ENCODE measurements at places on chromosomes 6 and 20.

DNA sequence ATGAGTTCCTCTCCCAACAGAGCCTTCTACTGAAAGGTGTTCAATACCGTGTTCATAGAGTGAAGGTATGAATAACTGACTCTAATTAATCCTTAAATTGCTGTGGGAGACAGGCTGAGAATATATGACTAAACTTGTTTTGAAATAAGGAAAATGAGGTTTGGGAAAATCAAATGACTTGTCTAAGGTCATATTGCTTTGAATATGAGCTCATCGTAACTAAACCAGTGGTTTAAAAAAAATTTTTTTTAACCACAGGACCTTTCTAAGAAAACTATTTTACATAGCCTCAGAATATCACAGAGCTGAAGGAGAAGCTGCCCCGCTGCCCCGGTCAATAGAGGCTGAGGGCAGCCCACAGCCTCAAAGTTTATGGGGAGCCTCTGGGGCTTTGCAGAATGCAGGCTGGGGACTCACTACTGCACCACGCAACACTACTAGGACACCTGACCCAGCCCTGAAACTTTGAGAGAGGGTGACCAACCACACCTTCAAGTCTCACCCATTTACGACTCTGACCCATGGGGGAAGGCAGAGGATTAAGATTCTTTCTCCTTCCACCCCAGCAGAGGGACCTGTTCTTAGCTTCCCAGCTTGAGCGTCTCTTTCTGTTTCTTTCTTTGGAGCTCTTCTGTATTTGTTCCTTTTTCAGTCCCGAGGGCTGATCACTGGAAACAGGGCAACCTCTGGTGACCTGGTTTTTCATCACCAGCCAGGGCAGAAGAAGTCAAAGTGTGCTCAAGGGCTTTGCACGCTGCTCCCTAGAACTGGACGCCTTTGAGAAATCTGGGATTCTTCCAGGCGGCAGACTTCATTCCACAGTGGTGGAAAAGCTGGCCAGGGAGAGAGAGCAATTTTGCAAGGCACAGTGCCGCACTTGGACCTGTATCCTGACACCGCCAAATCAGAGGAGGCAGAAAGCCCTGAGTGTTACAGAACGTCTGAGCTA, 220.2 kb downstream of the ATXN1 start:
- no peak for DNase-seq

DNA sequence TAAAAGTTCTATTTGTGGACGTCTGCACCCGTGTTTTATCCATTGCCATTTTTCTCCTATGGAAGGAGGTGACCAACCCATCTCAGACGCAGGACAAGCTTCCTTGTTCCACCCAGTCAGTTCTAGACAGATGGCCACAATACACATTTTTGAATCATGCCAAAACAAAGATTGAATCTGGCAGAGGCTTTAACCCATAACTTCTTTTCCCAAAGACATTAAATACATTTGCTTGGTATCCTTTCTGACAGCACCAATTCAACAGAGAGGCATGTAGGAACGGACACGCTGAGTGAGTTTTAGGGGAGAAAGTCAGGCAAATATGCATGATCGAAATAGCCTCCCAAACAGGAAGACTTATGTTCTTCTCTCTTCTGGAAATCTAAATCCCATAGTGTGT, 552.7 kb upstream of the AGPAT4 start:
- no peak for DNase-seq

GRCh38 chr6:12577124-12577850, 139.3 kb upstream of the PHACTR1 start:
- DNase-seq = no peak

GRCh38 chr6:154638369-154638768, 94.8 kb upstream of the SCAF8 start:
- DNase-seq = no peak

- no peak for DNase-seq
These were observed 137.9 kb downstream of the VEGFA start for GRCh38 chr6:43907789-43908472.

DNA sequence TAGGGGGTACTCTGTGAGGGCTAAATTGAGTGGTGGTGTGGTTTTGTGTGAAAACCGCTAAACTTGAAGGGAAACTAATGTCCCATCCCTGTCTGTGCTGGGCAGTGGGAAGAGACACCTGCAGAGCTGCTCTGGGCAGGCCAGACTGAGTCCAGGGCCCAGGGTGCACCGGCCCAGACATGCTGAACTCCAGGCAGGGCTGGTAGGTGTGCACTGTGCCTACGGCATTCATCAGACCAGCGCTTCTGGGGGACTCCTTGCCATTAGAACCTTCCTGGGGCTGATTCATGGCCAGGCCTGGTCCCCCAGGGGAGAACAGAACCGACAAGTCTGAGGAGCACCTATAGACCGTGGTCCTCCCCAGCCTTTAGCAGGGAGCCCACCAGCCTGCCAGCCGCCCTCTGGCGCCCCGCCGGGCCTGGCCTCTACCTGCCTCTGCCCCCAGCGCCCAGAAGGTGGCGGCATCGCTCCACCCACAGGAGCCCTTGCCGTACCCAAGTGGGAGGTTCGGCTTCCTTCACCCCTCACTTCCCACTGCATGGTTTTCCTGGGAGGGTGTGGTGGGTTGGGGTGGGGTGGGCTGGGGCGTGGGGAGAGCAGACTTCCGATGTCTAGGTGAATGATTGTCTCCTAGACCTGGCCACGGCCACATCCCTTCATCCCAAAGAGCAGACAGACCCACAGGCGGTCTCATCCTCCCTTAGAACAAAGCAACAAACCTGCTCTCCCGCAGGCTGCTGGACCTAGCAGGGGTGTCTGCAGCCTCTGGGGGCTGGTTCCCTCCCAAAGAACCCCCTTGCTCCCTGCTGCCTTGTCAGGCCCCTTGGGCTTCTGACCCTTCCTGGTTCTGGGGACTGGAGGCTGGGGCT, 15.5 kb downstream of the CCDC167 start:
- peak; percentile 72 for DNase-seq

DNA sequence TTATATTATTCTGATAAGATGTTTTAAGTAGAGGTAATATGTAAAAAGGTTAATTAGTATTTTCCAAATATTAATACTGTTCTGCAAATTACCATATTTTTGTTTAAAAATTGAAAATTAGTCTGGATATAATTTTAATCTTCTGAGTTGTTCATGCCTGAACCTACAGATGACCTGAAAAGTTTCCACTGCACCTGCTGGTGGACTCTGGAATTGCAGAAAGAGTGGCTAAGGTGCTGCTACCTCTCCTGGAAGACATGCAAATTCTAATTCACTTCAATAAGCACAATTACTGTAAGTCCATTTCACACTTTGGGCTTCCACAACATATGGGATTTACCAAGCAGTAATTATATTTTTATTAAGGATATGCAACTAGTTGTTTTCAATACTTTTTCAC, 77.7 kb upstream of the OLIG3 start:
- DNase-seq = peak; percentile 54

- no peak for DNase-seq
These were observed 23.9 kb downstream of the SUMO4 start for GRCh38 chr6:149423964-149424440.
